Stimulated activated CD8-positive, alpha-beta memory T cell treated with anti-CD3 and anti-CD28 coated beads, Interleukin-7, amount 100 ng/mL, for 4 hours (primary cell): ENCODE measurements at places on chromosomes 4 and X.
A peak's percentile ranks its signal among the peaks of the same experiment; 100 is the strongest.

GRCh38 chr4:136371231-136371630 is 1161.1 kb downstream of the PCDH18 start:
- no peak for DNase-seq

- no peak for DNase-seq
Observed at GRCh38 chr4:154465085-154465484, 26.5 kb downstream of the DCHS2 start.

DNA sequence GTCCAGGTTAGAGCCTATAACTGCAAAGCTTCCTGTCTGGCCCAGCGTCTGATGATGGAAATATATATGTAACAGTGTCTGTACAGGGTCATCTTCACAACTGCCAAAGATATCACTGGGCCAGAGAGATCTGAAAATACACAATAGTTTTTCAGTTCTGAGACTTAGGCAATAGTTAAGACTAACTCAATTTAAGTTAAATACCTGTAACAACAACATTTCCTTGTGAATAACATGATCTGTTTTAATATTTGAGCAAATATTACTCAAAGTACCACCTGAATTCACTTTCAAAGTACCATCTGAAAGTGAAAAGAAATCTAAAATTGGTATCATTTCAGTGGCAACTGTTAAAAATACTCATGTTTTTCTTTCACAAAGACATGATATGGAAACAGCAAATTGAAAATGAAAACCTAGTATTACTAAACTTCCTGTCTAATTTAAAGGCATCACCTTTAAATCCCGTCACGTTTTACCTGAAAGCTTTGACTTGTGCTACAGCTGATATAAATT is 9.6 kb downstream of the ZAR1 start:
- DNase-seq, result no peak

DNA sequence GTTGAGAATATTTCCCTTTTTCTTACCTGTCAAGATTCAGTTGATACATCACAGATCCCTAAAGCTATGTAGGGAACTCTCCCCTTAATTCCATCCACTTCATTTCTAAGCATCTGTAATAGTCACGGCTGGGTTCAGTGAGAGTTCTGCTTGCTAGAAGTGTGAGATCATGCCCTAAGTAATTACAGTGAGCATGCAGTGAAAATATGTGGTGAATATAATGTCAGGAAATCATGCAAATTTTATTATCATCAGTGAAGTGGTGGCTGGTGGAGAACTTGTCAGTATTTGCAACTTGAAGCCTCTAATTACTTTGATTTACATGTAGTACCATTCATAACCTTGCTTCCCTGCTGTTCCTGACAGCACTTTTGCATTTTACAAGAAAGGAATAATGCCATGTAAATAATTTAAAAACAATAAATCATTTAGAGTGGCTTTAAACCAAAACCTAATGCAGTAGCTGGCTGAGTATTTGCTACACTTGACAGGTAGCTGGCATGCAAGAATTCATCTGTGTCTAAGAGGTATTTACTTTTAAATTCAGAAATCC is 28.3 kb upstream of the CFAP299 start:
- DNase-seq, result no peak

DNA sequence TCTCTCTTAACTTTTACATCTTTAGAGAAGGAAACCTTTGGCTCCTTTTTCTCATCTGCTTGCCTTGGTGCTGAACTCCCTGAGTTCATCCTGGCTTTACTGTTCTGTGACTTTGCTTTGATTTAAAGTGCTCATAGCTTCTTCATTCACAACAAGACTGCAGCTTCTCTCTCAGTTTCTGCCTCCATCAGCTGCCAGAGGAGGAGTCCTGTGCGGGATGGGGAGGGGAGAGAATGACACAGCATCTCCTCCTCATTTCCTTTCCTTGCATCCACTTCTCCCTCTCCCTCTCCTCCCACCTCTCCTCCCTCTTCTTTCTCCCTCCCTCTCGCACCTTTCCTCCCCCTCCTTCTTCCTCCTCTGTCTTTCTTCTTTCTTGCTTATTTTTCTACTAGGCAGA is 42.0 kb downstream of the CBLL2 start:
- no peak for DNase-seq

- no peak for DNase-seq
Observed at GRCh38 chr4:118801895-118802575, 33.9 kb downstream of the SEC24D start.

DNA sequence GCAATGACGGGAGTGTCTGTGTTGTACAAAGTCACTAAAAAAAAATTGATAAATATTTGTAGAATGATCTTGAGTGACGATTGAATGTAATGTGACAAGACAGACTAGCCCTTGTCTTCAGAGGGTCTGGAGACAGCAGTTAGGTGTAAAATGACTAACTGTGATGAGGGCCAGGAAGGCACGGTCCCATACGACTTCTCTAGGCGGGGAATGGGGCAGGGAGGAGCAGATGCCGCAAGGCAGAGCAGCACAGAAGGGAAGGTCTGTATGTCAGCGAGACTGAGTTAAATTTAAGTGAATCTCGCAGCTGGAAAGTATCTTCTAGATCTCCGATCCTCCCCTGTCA is 405 bp downstream of the CENPE start:
- no peak for DNase-seq

GRCh38 chrX:24480400-24480865 is 15.3 kb downstream of the PDK3 start:
- DNase-seq, result no peak

GRCh38 chr4:132266374-132266773 is 882.7 kb upstream of the PCDH10 start:
- no peak for DNase-seq

DNA sequence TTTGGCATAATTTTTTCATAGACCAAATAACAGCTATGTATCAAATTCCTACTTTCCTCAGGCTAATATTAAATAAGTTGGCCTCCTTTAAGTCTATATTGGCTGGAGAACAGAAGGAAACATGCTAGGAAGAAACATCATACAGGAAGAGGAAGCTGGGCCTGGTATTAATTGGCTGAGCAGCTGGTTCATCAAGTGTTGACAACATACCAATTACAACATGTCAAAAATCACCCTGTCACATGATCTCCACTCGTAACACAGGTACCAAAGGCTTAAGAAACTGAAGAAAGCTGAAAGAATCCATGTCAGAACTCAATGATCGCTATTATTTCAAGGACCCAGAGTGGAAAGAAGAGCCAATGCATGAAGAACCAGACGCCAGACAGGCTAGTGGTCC is 10.5 kb downstream of the WDFY3 start:
- DNase-seq, result no peak

- no peak for DNase-seq
Observed at GRCh38 chr4:40547789-40548132, 81.9 kb downstream of the RBM47 start.

GRCh38 chr4:73714647-73715046 is 25.7 kb upstream of the CXCL8 start:
- DNase-seq, result no peak

DNA sequence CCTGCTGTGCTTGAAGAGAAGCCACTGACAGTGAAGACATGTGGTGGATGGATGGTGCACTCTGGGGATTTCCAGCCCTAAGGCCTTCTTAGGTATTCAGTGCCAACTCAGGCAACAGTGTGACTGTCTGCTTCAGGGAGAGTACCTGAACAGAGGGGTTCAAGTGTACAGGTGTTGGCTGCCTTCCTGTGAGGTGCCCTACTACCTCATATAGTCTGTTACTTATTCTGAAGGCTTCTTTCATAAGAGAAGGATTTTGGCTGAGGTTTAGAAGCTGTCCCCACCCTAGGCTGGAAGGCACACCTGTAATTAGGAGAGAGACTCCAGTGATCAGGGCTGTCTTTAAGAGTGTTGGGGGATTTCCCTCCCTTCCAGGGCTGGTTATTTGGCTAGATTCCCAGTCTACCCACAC is 1.8 kb downstream of the FTHL17 start:
- DNase-seq, result no peak

- no peak for DNase-seq
Observed at GRCh38 chr4:158172261-158173258, at the start of gene GASK1B. Gene GASK1B, minus strand, starts transcription at chr4:158173025. Its CDS starts 1,650 bp downstream, at chr4:158171375.

GRCh38 chrX:16005917-16006316 is 117.4 kb upstream of the GRPR start:
- no peak for DNase-seq

- no peak for DNase-seq
Observed at GRCh38 chr4:86326400-86326799, 33.5 kb downstream of the MAPK10 start.

- no peak for DNase-seq
Observed at GRCh38 chr4:140856621-140857062, 100.5 kb upstream of the TBC1D9 start.

- no peak for DNase-seq
Observed at GRCh38 chr4:159297091-159297490, 194.2 kb downstream of the RAPGEF2 start.

DNA sequence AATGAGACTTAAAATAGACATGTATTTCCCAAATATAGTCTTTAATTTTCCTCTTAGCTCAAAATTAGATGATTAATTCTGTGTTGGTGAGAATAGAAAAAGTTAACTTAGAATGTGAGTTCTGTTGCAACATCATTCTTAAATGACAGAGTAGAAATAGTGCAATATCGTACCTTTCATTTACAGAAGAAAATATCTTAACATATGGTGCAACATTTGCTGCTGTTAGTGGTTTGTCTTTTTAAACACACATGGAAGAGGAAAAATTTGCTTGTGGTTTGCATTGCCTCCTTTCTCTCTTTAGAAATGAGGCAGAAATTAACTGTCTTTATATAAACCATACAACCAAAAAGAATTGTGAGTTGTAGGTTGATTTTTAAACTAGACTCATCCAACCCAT is 39.3 kb upstream of the FHDC1 start:
- no peak for DNase-seq

GRCh38 chr4:186201535-186202230 is 10.3 kb downstream of the CYP4V2 start:
- peak; percentile 46 for DNase-seq

- DNase-seq, result no peak
Observed at GRCh38 chr4:33746979-33747378, 2497.3 kb downstream of the ARAP2 start.

- DNase-seq, result no peak
Observed at GRCh38 chrX:123422875-123423274, 238.8 kb downstream of the GRIA3 start.

DNA sequence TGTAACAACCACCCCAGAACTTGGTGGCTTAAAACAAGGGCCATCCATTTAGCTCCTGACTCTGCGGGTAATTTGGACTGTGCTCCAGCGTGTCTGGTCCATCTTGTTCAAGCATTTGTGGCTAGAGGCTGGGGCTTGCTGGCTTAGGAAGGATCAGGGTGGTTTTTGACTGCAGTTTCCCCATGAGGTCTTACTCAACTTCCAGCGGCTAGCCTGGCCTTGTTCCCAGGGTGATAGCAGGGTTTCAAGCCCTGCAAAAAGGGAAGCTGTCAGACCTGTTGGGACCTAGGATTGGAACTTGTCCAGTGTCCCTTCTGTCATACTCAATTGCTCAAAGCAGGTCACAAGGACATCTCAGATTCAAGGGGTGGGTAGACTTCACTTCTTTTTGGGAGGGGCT is 205.9 kb downstream of the STIM2 start:
- no peak for DNase-seq

- no peak for DNase-seq
Observed at GRCh38 chrX:131779741-131780140, 235.9 kb downstream of the OR13H1 start.

DNA sequence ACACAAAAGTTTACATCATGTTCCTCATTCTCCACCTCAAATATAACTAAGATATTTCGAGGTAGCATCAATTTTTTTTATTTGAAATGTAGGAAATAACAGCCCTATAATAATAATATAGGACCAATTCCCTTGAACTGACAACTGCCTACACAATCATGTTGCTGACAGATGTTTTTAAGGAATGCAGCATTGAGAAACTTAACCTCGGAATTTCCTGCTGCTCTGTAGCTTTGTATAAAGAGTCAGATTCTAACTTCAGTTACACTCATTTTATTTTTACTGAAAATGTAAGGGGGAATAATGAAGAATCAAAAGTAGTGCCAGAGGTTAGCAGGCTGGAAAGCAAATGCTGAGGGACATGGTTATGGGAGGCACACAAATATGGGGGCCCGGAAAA is 235.8 kb downstream of the RBMX2 start:
- no peak for DNase-seq

DNA sequence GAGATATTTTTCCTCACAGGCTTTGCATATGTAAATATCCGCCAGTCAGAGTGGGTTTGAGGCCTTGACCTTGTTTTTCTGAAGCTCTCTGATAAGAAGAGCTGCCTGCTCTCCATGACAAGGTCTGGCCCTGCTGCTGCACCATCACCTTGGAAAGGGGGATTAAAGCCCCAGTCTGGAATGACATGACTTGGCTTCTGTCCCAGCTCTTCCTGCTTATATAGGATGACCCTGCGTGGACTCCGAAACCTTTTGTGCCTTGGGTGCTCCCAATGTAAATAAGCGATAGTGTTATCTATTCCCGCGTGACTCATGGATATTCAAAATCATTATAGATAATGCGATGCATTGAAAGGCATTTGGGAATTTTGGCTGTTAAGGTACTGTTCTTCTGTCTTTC is 139.3 kb downstream of the BMPR1B start:
- no peak for DNase-seq

DNA sequence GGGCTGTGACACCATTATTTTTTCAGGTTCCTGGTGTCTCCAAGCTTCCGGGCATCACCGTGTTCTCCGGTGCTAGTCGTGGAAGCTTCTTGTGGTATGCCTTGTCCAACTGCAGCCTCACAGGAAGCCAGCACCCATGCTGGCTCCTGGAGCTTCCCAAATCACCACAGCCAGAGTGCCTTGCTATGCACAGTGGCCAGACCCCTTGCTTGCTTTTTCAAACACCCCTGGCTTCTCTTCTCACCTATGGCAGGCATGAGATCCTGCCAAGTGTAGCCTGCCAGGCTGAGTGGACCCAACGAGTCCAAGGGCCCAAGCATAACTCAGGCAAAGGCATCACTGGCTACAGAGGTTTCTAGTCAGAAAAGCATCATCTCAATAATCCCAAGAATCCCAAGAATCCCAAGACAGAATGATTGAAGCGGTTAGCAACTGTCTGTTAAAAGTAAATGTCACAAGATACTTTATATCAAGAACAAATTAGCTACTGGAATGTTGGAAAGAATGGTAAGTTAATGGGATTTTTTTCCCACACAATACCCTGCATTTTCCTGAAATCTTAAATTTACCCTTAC is 1522.9 kb downstream of the PCDH18 start:
- no peak for DNase-seq

- no peak for DNase-seq
Observed at GRCh38 chr4:55071951-55072350, 53.4 kb downstream of the KDR start.

DNA sequence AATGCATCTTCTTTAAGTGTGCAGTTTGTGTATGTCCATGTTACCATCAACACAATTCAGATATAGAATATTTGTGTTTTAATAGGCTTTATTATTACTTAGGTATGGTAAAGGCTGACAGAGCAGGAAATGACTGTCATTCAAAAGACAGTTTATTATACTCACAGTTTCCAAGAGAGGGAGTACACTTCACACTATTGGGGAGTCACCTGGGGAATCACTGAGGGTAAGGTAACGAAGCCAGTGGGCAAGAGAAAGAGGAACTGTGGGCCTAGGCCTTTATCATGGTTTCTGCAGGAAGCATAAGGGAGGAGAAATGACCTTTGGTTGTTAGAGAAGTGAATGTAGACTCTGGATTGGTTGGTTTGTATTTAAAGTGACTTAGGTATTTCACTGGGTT is 235.1 kb upstream of the HCCS start:
- DNase-seq, result no peak

GRCh38 chrX:102515975-102516941 is at the start of gene TMSB15A:
Gene TMSB15A, minus strand, starts transcription at chrX:102516739.
- peak; percentile 5 for DNase-seq
